ENCODE measurements at places on chromosomes 2 and 18.

- DNase-seq, result no peak
These were observed 413 bp downstream of the ALKAL2 start for GRCh38 chr2:287471-287885.

DNA sequence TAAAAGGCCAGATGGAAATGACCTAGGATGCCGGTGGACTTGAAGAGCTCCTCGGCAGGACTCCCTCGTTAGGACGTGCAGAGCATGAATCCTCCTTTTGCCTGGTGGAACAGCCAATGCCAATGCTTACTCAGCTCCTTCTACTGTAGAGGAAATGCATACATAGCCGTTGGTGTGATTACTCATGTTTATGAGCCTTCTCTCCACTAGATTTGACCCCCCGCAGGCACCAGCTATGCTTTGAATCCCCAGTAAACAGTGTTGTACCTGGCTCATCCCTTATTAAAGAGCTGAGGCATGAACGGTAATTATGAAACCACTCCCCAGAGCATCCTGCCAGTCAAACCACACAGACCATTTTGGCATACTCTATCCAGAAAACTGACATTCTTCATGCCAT, 172.8 kb downstream of the ANTXR1 start:
- no peak for DNase-seq

DNA sequence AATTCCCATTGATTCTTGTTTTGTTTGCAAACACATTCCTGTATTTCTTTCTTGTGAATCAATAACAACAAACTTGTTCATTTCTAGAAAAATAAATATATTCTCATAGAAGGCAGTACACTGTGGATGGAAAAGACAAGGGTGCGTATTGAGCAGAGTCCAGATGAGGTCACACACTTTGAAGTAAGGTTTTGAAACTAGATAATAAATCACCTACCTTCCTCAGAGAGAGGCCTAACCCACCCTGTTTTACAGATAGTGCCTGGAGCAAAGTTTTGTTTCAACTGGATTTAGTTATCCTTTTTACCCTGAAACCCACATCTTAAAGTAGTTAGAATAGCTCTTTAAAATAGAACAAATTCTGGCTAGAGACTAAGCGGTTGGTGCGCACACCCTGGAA, 137.1 kb upstream of the PIEZO2 start:
- no peak for DNase-seq

GRCh38 chr2:9971105-9971818, 19.8 kb downstream of the GRHL1 start:
- no peak for DNase-seq

DNA sequence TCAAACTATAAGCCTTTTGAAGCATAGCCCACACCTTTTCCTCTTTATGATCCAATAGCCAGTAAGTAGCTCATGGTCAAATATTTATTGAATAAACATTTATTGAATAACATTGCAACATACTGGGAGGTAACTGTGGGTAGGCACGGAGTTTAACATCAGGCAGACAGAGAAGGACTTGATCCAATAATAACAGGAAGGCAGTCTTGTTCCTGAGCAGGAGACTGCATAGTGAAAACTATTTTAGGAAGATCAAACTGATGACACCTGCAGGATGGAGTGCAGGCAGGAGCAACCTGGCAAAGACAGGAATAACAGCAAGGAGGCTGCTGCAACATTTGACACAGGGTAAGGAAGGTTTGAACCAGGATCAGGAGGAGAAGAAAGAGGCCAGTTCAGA, 3.1 kb upstream of the DCTN1 start:
- DNase-seq, result no peak

GRCh38 chr18:45836242-45837205, 11.0 kb downstream of the SIGLEC15 start:
- DNase-seq, result no peak

- no peak for DNase-seq
These were observed 239.3 kb downstream of the ZNF385B start for GRCh38 chr2:179622112-179622511.

DNA sequence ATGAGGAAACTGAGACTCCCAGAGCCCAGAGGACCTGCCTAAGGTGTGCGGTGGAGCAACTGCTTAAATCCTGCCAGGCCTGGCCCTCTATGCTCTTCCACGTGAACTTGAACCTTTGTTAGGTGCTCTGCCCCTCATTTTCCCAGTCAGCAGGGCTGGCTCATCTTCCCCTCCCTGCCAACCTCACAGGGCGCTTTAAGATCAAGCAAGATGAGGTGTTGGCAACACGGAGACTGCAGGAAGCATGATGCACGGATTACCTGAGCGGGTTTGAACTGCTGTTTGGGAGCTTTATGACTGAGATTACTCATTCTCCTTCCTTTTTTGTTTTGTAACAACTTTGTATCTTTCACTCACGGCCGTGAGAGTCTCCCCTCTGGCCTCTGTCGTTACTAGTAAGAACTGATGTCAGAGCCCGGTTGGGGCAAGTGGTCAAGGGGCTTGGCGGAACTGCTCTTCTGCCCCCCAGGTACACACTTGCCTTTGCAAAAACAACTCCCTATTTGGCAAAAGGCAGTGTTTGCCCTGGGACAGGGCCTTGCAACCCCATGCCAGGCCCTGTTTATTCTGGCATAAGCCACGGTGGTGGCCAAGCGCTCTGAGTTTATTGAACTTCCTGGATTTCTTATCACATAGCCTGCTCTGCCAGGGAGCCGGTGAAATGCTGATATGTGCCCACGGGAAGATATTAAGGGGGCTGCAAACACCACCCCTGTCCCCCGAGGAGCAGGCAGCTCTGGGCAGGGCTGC, 127.8 kb downstream of the INHBB start:
- no peak for DNase-seq

GRCh38 chr2:172380436-172381274, 46.7 kb upstream of the ITGA6 start:
- no peak for DNase-seq

GRCh38 chr18:12652861-12653401, 5.0 kb downstream of the SPIRE1 start:
- no peak for DNase-seq

- DNase-seq, result no peak
These were observed 170.2 kb downstream of the PRKCE start for GRCh38 chr2:45821558-45822271.

DNA sequence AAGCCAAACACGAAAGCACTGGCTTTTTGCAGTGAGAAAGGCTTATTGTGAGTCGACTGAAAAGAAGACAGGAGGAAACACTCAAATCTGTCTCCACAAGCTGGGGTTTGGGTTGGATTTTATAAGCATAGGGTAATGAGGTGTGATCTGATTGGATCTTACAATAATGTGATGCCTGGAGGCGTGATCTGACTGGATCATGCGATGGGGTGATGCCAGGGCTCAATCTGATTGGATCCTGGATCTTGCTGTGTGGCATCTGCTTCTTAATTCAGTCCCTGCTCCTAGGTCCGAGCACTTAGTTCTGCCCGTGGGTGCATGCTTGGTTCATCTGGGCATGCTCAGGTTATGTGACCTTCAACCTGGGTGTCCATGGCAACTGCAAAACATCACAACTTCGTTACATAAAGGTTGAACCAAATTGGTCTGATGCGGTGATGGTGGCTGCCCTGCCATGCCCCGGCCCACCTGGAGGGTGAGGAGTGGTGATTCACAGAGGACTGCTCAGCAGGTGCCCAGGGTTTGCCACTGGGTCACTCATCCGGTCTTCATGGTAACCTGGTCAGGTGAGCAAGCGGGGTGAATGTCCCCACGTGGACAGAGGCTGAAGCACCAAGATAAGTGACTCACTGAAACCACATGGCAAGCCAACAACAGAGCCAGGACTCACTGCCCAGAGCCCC, 111.0 kb downstream of the KCNF1 start:
- DNase-seq, result no peak

- no peak for DNase-seq
These were observed at the start of gene TMEM178A for GRCh38 chr2:39665811-39666490. Gene TMEM178A, plus strand, starts transcription at chr2:39665917. Its CDS starts 58 bp downstream, at chr2:39665975.

- DNase-seq, result no peak
These were observed 110.7 kb downstream of the TMX3 start for GRCh38 chr18:68604256-68604655.

DNA sequence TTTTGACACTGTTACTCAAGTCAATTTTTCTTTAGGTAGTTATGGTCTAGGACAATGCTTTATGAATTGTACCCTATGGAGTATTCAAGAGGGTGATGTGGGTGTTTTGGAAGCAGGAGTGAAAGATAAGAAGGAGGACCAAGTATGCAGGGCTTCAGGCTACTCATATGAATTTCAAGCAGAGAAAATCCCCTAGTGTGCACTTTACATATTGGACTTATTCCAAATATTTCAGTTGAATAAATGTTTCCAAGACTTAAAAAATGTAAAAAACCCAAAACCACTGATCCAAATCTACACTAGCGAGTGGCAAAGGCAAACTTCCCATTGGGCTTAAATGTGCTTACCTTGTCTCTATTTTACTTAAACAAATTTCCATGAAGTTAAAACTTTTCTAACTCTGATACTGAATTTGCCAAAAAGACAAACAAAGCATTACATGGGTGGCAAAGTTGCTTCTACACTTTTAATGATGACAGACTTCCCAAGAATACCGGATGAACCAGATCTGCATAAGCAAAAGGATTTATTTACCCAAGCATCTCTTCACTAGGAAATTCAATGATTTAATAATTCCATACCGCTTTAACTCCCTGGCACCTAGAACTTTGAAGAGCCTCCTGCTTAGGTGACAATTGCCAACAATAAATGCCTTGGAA, 1233.5 kb upstream of the NXPH2 start:
- no peak for DNase-seq

DNA sequence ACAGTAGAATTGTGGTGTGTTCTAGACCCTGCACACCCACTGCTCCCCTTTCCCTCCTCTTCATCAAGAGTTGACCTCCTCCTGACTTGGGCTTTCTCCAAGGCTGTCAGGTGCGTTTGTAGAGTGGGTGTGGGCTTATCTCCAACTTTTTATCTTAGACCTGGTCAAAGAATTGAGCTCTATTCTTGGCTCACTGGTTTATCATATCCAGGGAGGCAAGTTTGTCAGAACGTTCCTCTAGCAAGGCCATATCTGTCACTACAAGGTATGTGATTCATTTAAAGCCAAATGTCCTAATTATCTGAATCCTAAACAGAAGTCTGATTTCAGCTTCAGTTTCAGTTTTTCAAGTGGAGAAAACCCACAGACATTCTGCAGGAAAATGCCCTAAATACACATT, 117.1 kb upstream of the MGAT5 start:
- no peak for DNase-seq

- no peak for DNase-seq
These were observed 95.0 kb downstream of the RNF144A start for GRCh38 chr2:7012141-7012764.

GRCh38 chr18:64747803-64748202, 598.9 kb upstream of the LINC00305 start:
- DNase-seq, result no peak

DNA sequence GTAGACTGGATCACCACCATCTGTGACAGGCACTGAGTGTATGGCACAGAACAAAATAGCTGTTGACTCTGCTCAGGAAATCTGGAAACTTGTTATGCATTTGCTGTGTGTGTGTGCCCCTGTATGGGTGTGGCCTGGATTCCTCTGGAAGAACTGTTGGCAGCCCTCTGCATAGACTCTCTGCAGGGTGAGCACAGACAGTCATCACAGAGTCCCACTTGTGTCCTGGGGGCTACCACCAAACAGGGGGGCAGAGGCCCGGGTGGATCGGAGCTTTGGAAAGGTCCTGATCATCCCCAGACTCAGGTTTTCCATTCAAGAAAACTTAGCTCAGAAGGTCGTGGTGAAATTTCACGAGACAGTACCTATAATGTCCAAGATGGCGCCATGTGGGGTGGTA, 258.6 kb downstream of the SOX11 start:
- no peak for DNase-seq

DNA sequence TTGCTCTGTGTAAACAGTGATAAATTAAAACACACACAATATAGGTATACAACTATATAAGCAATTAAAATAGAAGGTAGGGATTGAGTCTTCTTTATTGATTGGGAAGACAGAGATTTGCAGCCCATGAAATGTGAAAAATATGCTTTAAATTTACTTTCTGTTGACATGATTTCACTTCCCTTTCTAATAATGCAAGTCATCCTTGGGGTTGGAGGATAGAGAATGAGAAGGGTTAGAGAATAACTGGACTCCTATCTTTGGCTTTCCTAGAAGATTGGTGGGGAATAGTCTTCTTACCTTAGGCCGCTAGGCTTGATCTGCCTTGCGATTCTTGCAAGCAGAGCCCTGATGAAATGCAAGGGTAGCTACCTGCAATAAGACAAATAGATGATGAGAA, 339.8 kb downstream of the NYAP2 start:
- no peak for DNase-seq

Measured in activated CD8-positive, alpha-beta memory T cell treated with anti-CD3 and anti-CD28 coated beads for 48 hours (primary cell).